ENCODE measurements at places on chromosomes 6 and 20.

DNA sequence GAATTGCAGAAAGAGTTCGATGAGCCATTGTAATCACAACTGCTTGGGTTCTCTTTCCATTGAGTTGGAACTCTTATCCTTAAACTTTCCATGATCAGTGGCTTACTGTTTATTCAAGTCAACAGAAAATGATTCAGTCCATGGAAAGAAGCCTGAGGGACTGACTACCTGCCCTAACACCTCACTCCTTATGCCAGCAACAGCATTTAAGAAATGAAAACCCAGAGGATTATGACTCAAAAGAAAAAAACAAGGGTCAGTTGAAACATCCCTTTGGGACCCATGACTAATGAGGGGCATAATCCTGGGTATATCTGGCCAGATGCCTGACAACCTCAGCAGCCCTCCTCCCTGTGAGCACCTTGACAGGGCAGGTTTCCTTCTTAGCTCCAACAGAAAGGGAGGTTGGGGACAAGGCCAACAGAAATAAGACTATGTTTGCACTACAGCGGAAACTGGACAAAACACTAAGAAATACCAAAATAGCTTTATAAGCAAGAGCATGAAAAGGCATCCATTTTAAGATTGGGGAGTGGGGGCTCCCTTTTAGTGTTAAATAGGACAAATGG, 106.7 kb downstream of the MAP3K5 start:
- no peak for DNase-seq

GRCh38 chr20:58837717-58838116, 13.0 kb downstream of the GNAS-AS1 start:
- DNase-seq: no peak

DNA sequence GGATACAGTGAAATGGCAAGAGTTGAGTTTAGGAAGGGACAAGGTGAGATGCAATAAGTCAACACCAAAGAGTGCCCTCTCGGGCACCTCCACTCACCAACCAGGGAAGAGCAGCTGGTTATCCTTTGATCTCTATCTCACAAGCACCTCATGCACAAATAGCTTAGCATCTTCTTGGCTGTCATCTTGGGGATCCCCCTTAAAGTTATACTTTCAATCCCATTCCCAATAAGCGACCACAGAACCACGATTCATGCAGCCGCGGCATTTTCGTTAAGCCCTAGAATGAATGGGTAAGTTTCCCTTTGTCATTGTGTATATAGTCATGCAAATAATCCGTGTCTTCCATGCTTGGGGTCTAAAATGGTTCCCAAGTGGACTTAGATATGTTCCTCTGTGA, 73.5 kb downstream of the ADTRP start:
- DNase-seq: no peak

DNA sequence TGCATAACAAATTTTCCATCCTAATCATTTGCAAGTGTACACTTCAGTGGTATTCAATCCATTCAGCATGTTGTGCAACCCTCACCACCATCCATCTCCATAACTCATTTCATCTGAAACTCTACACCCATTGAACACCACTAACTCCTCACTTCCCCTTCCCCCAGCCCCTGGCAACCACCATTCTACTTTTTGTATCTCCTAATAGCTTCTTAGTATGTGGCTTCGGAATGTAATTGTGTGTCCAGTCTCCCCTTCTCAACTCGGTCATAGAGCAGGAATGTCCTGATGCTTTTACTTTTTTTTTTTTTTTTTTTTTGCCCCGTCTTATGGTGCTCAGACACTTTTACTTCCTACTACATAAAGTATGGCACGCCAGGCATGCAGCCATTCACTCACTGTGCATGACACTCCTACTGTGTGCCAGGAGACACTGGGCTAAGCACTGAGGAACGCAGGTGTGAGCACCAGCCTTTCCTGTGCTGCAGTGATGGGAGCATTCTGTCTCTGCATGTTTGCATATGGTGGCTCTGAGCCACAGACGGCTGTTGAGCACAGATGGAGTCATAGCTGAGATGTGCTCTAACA, 15.3 kb downstream of the HCK start:
- DNase-seq: no peak

DNA sequence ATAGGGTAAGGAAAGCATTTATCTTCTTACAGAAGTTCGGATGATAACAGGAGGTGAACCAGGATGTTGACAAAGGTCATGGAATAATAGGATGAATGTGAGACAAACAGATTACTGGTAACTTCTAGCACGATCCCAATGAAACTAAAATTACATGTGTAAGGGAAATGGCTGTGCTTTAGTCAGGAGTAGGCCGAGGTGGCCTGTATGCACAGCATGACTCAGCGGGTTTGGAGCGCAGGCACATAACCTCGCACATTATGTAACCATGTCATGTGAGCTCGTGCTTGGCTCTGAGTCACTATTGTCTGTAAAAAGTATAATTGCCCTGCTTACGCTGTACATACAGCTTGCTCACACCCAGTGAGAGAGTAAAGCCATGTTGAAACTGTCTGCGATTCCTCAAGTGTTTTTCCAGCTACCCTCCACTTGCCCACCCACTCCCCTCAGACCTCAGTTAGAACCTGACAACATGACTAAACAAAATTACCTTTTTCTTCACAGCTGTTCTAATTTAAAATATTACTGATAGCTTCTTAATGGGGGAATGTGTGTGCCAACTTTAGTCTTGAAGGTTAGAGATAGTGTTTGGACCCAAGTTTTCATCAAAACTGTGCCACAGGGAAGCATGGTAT, 8.2 kb downstream of the CYB5R4 start:
- DNase-seq: peak; percentile 37

DNA sequence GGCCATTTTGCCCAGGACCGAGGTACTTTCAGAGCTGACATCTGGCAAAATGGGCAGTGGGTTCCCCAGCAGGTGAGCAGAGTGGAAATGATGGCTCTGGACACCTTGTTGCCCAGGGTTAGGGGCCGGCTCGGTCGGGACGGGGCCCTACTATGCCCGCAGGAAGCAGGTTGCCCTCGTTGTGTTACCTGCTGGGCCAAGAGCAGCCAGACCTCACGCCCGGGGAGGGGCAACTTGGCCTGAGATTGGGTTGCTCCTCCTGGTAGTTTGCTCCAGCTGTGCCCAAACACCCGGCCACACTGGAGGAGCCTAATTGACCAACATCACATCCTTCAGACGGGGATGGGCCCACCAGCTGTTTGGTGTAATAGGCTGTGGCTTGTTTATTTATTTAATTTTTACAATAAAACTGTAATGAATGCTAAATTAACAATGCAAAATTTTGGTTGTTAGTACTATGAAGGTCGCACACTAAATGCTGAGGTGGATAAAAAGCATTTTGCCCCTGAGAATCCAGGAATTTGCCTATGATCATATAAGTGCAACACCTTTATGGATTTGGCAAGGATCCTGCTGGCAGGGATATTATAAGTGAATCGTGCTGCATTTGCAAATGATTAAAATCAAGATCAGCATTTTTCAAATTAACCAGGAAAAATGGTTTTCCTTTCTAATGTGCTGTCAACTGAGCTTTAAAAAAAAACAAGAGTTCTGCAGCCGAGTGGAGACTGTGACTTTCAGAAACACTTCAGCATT, 26.6 kb upstream of the PCMTD2 start:
- no peak for DNase-seq

DNA sequence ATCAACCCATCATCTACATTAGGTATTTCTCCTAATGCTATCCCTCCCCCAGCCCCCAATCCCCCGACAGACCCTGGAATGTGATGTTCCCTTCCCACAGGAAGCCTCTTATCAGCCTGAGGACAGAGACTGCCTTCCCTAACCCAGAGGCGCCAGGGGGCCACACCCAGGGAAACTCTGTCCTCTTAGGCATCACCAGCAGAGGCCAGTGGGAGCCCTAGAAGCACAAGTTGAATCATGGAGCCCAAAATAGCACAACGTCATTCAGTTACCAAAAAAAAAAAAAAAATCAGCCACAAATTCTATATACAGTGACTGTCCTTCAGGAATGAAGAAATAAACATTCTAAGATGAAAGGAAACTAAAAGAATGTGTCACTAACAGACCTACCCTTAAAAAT, 625.7 kb downstream of the TFAP2A start:
- DNase-seq: no peak

DNA sequence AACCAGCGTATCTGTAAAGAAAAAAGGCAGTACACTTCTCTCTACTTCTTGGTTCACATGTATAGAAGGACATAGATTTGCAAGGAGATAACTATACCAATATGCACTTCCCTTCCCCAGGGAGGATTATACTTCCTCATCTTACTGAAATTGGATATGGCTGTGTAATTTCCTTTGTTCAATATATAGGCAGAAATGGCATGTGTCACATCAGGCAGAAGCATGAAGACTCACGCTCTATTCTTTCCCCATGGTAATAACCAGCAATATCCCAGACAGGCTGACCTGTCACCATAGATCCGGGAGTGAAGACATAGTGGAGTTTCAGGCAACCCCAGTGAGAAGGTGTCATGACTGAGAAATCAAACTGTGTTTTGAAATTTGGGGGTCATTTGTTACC, 518.3 kb downstream of the KIF16B start:
- no peak for DNase-seq

- DNase-seq: no peak
Measured at GRCh38 chr20:49100972-49101371, 54.9 kb downstream of the CSE1L start.

- no peak for DNase-seq
Measured at GRCh38 chr20:33441142-33441955, 2.2 kb downstream of the SNTA1 start.

All from neuronal stem cell (in vitro differentiated cells).